Activated CD4-positive, alpha-beta T cell treated with anti-CD3 and anti-CD28 coated beads for 1 hour (primary cell): ENCODE measurements at places on chromosomes 5 and 9.

DNA sequence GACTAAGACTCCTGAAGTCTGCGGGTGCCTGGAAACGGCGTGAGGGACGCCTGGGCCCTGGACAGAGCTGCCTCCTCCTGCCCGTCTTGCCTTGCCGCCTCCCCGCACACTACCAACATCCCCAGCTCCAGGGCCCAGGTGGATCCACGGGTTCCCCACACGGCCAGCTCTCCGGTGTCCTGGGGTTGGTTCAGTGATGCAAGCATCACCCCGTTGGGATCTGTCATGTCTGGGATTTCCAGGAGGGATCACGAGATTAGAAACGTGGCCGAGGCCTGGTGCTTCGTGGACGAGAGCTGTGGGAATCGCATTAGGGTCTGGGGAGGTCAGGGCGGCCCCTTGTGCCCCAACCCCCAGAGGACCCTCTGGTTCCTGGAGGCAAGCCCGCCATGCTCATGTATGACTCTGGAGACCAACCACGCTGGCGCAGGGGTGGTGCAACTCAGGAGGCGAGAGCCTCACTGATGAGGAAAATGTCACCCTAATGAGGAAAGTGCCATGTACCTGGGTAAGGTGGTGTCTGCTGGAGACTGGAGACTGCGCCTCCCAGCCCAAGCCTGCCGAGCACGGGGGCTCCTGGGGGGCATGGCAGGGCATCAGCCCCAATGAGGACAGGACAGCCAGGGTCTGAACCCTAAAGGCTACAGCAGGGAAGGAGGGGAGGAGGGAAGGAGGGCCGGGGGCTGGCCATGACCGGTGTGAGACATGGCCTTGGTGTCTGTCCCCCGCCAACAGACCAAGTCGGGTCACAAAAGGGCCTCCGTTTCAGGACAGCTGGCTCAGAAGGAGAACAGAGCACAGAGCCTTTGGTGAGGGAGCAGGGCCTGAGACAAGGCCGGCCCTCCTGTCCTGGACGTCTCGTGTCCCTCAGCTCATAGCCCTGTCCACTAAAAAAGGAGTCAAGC is 31.9 kb upstream of the SLC6A19 start:
- no peak for DNase-seq

DNA sequence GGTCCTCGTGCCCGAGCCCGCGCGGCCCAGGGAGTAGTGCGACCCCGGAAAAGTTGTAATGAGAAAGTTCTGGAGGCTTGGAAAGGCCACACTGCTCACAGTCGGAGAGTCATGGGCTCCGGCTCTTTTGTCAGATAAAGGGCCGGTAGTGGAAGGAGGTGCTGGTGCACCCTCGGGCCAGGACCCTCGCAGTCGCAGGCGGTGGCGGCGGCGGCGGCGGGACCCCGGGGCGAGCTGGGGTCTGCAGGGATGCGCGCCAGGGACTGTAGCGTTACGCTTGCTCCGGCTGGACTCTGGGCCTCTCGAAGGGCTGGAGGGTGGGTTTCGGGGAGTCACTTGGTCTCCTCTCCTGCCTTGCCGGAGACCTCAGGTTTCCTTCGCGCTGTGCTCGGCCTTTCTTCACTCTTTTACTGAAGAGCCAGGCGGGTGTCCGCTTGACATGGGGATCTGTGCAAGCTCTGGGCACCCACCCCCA is 1.5 kb downstream of the RORB start:
- no peak for DNase-seq

DNA sequence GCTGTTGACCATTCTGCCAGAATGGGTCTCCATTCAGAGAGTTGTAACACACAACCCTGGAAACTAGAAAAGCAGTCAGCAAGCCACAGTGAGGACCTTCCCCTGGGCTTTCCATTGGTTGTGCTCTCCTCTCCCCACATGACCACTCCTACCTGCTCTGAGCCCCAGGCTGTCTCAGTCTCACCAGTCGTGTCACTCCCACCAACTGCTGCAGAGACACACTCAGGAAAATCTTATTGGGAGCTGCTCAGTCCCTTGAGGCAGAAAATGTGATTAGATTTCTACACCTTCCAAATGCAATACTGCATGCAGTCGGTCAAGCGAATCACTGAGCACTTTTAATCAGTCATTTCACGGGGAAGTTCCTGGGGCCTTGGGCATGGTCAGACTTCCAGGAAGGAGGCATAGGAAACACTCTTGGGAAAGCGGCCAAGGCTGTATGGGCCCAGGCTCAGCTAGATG is 284.2 kb upstream of the NMUR2 start:
- no peak for DNase-seq

GRCh38 chr9:133089271-133089671 is 27.5 kb downstream of the CEL start:
- no peak for DNase-seq

DNA sequence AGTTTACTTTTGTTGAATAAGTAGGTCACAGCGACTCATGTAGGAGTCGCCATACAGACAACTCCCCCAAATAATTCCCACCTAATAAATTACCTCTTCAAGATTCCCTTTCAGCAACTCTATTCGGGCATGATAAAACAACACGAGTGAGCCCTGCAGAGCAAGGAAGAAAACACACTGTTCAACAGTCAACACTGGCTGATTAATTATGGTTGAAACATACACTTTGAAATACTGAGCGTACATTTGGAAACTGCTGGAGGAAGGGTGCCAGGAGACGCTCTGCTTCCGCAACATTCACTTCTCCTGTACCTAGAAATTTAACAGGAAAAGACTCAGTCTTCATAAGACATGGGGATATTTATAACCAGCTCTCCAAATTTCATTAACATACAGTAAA is 117.5 kb downstream of the TTC39B start:
- DNase-seq, result no peak

GRCh38 chr9:131447148-131447547 is 53.3 kb downstream of the PRRC2B start:
- DNase-seq, result no peak

DNA sequence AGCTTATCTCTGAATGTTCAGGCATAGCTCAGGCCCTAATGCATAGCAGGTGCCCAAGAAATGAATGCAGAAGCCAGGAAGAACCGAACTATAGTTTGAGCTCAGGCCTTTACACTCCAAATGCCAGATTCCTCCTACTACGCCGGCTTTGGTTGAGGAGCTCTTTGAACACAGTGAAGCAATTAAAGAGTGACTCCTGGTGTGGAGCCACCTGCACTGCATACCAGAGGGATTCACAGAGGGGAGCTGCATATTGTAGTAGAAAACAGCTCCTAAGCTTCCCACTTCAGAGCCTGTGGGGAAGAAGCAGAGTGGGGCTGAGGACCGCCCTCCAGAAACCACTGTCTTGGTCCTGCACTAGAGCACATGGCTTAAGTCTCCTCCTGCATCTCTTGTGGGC is 14.5 kb upstream of the KCNMB1 start:
- DNase-seq, result no peak

DNA sequence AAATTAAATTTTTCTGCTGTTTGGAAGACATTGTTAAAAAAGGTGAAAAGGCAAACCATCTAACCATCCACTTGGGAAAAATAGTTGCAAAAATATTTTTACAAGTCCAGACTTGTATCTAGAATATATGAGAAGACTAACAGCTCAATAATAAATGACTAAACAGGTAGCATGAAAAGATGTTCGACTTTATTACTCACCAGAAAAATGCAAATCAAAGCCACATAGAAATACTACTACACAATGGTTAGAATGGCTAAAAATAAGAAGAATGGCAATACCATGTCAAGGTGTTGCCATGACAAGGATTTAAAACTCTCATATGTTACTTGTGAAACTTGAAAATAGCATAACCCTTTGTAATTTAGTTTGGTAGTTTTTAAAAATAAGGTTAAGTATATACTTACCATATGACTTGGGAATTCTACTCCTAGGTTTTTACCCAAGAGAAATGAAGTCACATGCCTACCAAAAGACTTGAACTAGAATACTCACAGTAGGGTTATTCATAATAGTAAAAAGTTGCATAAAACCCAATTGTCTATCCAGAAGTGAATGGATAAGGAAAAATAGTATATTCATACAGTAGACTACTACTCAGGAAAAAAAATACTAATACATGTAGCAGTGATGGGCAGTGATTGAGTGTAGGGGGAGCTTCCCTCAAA is 93.8 kb downstream of the VPS13A start:
- DNase-seq, result no peak

GRCh38 chr5:133235696-133236426 is 184.0 kb downstream of the HSPA4 start:
- DNase-seq, result no peak

DNA sequence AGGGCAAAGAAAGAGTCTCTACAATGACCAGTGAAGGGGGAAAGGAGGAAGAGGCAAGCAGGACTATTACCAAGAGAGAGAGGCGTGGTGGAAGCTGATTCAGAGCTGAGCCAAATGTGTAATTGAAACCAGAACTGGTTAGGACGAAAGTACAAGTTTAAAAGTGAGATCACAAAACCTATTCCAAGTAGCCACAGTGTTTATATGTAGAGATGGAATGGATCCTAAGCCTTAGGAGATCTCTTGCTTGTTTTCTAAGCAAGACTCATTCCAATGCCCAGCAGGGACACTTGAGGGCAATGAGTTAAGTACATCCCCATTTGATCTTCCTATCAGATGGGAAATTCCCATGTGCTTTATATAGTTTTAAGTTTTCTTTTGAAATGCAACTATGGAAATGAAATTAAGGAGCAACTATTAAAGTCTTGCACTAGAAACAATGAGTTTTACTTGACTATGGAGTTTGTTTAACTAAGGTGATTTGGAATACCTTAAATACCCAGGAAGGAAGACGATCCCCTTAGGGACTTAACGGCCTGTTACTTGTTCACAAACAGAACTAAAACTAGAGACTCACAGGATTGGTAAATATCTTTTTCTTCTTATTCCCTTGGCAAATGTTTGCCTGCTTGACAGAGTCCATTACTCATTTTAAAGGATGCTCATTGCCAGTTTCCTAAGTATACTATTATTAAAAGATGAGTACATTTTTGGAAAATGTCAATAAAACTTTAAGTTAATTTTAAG is 51.1 kb upstream of the SNX2 start:
- DNase-seq, result no peak

- no peak for DNase-seq
Observed at GRCh38 chr9:127963041-127963358, 17.8 kb downstream of the EEIG1 start.

DNA sequence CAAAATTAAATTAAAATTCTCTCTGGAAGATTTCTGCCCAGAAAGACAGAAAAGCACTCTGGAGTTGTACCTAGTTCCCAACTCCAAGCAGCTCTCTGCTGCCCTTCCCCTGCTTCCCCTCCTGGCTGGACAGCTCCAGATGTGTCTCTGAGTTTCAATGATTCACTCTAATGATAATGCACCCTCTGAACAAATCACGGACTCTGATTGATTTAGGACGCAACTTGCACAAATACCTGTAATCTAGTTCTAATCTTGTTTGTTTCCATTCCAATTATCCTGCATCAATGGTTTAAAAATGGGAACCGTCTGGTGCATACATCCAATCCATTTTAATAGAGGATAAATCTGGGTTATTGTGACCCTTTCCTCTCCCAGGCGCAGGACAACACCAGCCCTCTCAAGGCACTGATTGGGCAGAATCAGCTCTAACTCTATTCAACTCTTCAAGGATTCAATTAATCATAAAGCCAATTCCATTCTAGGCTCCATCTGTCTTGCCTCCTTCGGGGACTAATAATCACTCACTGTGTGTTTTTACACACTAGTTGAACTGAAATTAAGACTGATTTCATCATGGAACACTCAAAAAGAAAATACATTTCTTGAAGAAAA is 111.2 kb upstream of the LRRTM2 start:
- DNase-seq, result no peak

GRCh38 chr5:133075572-133076536 is 24.0 kb downstream of the HSPA4 start:
- no peak for DNase-seq

- no peak for DNase-seq
Observed at GRCh38 chr9:19049917-19050636, 850 bp downstream of the RRAGA start.

GRCh38 chr5:150619359-150620230 is 20.9 kb upstream of the SYNPO start:
- no peak for DNase-seq

DNA sequence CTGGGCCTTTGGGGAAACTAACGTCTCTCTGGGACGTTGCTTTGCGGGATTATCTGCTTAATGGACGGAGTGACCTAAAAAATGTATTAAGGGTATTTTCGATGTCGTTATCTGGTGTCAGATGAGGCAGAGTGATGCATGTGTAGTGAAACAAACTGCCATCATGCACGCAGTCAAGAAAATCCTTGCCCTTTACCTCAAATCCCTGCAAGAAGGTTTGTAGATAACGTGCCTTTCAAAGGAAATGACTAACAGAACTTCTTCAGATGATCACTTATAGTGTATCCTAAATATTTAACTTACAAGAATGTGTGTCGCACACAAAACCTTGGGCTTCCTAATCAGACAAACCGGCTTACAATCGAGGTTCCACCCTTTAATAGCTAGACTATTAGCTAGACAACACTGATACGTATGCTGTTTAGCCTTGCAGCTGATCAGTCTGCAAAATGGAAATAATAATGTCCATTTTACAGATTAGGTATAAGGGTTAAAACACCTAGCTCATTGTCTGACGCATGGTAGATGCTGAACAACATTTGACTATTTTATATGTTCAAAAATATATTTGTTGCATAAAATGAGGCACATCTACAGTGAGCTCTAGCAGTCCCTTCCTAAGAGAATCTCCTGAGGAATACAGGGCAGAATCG is 541 bp upstream of the TBCA start:
- DNase-seq, result no peak

DNA sequence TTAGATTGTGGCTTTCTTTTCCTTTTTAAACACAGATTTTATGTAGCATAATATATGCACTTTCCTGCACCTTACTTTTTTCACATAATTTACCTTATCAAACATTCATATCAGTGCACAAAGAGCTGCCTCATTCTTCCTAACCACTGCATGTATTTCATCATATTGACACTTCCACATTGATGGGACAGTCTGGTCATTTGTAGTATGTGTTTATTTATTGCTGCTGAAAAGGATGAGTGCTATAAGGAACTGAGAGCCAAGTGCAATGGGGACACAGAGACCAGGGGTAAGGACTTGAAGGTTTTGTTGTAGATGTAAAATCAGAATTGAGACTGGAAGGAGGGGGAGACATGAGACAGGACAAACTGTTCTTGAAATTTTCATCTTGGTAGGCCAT is 193.8 kb downstream of the SMARCA2 start:
- DNase-seq, result no peak

GRCh38 chr5:81134066-81134465 is 99.1 kb upstream of the CKMT2 start:
- no peak for DNase-seq
